ENCODE measurements at places on chromosomes 16 and 17. TPM values are rescaled to one million over a fixed set of nuclear protein-coding genes. Genes with fewer than 3 reads are reported as not detected.

The SLFN13 gene
- total RNA-seq = 46.0 TPM

The BRICD5 gene
- total RNA-seq = 5.7 TPM

DNA sequence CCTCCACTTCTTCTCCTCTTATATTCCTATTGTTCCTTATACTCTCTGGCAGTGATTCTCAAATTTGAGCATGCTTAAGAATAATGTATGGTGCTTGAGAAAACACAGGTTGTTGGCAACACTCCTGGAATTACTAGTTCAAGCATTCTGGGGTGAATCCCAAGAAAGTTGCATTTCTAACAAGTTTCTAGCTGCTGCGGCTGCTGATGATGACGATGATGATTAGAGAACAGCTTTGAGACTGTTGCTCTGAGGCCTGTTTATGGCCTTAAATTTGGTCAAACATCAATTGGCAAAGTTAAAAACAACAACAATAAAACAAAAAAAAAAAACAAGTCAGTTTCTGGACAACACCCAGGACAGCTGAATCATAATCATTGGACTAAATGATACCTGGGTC, 961.9 kb downstream of the CDH11 start:
- no peak overlapping the region for H3K4me3 ChIP-seq
- H3K27me3 ChIP-seq = no peaks in the 10 kb centered on the region

DNA sequence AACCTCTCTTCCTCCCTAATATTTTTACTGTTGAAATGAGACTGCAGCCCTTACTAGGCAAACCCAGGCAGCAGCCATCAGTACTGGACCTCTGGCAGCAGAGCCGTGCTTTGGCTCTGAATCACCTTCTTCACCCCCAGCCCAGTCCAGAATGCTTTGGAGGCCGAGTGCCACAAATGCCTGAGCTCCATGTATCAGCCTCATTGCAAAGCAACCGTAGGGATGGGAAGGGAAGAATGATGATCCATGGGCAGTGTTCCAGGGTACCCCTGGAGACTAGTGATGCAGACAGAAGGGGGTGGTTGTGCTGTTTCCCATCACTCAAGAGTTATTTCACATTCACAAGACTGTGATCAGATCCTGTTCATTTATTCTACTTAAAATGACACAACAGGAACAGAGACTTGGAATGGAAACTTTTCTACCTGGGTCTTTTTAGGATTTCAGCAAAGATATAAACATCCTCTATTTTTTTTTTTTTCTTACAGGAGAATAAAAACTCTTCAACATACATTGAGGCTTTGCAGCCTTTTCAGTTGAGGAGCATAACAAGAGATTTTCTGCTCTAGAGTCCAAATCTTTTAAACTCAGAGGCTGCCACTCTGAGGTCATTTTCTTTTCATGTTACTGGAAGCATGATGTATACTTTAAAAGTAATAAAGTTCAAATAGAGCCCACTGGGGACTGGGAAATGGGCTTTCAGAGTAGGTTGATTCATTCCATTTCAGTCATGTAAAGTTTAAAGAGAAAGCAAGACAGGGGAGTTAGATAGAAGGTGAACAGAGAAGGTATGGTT, 138.3 kb downstream of the KCNJ2 start:
- H3K4me1 ChIP-seq = no peaks in the 10 kb centered on the region
- H3K4me3 ChIP-seq = no peak overlapping the region
- DNase-seq = no peak
- H3K27ac ChIP-seq = no peak overlapping the region
- no peaks in the 10 kb centered on the region for H3K36me3 ChIP-seq

The SLC22A31 gene
- total RNA-seq = 0.39 TPM

The SDK2 gene
- total RNA-seq = 0.12 TPM

The THUMPD1 gene
- 43.1 TPM for total RNA-seq

- H3K27me3 ChIP-seq = no peaks in the 10 kb centered on the region
- no peak overlapping the region for H3K27ac ChIP-seq
- H3K4me3 ChIP-seq = no peak overlapping the region
- DNase-seq = no peak
These were observed 57.6 kb downstream of the YPEL2 start for GRCh38 chr17:59389066-59389465.

GRCh38 chr17:16936536-16937310, 35.2 kb downstream of the TNFRSF13B start:
- H3K36me3 ChIP-seq = no peaks in the 10 kb centered on the region
- H3K27me3 ChIP-seq = no peaks in the 10 kb centered on the region
- peak; percentile 4 for DNase-seq

DNA sequence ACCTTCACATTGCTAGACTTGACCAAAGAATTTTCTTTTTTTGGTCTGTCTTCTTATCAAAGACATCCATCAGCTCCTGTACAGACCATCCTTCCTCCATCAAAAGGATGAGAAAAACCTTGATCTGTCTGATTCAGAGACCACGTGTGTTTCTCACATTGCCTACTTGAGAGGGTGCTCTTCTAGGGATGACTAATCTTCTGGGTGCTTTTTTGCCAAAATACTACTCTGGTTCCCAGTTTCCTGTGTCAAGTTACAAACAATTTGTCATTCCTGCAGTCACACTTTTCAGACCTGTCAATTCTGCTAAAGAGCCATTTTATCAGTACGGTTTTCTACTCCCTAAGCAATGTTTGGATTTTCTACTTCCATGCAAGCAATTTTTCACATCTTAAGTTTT, 492.2 kb downstream of the CDH11 start:
- no peak overlapping the region for H3K27ac ChIP-seq
- no peaks in the 10 kb centered on the region for H3K4me1 ChIP-seq
- H3K27me3 ChIP-seq = no peaks in the 10 kb centered on the region
- H3K36me3 ChIP-seq = no peaks in the 10 kb centered on the region
- H3K4me3 ChIP-seq = no peak overlapping the region

DNA sequence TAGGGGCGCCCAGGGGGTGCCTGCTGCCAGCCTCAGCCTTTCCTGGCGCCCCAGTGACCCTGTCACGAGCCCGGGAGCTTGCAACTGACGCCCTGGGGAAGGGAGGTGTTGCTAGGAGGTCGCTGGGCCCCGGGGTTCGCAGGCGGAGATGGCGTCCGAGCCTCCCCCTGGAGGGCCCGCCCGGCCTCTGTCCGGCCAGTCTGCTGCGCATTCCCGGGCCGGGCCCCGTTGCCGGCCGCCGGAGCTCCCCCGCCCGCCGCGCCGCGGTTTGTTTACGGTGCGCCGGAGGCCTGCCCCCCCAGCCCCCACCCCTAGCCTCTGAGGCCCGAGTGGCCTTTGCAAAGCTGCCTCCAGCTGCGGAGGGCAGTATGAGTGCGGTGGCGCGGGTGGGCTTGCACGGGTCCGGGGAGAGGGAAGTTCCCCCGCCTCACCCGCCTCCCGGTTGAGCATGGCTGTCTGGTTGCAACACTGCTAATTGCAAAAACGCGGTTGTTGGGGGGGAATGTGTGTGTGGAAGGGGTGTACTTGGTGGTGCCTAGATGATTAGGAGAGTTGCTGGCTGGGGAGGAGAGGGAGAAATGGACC, 514 bp downstream of the THRA start:
- H3K4me3 ChIP-seq = peak overlapping the region; percentile 80
- peak overlapping the region; percentile 44 for H3K27ac ChIP-seq
- peaks cover 45% of the 10 kb centered on the region for H3K4me1 ChIP-seq
- DNase-seq = peak; percentile 38

The GRB7 gene
- 0.34 TPM for total RNA-seq

- no peak for DNase-seq
- no peak overlapping the region for H3K27ac ChIP-seq
- peaks cover 30% of the 10 kb centered on the region for H3K4me1 ChIP-seq
- H3K36me3 ChIP-seq = peaks cover 51% of the 10 kb centered on the region
These were observed 2.3 kb downstream of the TOP2A start for GRCh38 chr17:40415390-40415789.

DNA sequence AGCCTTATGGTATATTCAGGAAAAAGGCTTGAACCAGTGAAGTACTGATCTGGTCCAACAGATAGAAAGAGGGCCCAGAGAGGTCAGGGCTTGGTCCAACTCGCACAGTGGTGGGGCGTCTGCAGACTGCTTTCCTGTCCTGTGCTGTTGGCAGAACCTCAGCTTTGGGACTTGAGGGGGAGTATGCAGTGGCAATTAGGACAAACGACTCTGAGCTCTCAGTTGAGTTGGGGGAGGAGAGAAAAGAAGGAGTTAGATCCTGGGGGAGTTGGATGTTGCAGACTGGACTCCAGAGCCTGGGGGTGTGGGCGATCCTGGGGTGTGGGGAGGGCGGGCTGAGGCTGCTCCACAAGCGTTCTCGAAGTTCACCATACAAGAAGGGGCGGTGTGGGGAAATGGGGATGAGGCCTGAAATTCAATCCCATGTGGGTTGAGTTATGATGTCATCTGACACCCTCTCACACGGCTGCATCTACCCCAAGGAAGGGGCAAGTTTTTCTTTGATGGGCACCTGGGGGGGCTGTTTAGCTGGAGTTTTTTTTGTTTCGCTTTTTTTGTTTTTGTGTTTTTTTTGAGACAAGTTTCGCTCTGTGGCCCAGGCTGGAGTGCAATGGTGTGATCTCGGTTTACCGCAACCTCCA, 14.6 kb downstream of the GRB7 start:
- no peaks in the 10 kb centered on the region for H3K36me3 ChIP-seq
- H3K4me1 ChIP-seq = peaks cover 47% of the 10 kb centered on the region
- DNase-seq = no peak
